ENCODE measurements at places on chromosomes 5 and 9.

GRCh38 chr5:118378959-118379358 lies 609.4 kb downstream of the DTWD2 start:
- no peak for DNase-seq

GRCh38 chr9:109520475-109521132 lies 22.5 kb upstream of the PTPN3 start:
- no peak for DNase-seq

DNA sequence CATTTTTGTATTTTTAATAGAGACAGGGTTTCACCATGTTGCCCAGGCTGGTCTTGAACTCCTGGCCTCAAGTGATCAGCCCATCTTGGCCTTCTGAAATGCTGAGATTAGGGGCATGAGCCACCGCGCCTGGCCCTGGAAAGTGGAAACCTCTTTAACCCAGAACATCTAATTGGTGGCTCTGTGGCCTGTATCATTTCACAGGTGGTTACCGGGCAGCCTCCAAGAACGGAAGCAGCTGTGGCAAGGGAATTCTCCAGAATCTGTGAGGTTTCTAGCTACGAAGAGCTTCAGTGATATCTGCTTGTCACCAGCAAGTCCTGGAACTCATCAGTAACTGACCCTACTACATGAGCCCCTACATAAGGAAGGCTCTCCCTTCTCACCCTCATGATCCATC lies 194.9 kb downstream of the DCP2 start:
- DNase-seq: no peak

DNA sequence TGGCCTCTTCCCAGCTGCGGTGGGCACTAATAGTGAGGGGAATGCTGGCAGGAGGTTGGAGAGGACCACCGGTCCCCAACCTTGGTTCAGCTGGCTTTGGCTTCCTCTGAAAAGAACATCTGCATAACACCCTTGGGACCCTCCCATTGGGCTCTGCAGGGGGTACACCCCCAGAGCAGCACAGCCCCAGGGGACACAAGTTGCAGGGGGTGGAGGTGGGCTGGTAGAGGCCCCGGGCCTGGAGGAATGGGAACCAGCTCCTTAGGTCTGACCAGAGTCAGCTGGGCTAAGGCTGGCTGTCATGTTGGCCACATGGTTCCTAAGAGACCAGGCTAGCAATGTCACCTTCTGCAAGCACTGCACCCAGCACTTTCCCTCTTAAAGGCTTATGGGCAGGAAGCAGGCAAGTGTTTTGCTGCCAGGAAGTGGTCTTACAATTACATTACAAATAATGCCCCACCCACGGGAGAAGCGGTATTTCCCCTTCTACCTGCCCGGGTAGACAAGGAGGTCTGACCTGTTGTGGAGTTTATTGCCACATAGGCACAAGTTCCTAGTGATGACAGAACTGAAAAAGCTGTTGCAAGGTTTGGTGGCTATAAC lies 18.1 kb downstream of the GCNT4 start:
- DNase-seq: no peak

- no peak for DNase-seq
Measured at GRCh38 chr5:157115502-157115901, 6.7 kb upstream of the HAVCR2 start.

- DNase-seq: no peak
Measured at GRCh38 chr5:10124287-10124686, 125.4 kb downstream of the ATPSCKMT start.

- DNase-seq: peak; percentile 10
Measured at GRCh38 chr5:79025054-79025472, 40.0 kb upstream of the ARSB start.

GRCh38 chr9:138096519-138096845 lies 218.9 kb downstream of the CACNA1B start:
- DNase-seq: no peak

DNA sequence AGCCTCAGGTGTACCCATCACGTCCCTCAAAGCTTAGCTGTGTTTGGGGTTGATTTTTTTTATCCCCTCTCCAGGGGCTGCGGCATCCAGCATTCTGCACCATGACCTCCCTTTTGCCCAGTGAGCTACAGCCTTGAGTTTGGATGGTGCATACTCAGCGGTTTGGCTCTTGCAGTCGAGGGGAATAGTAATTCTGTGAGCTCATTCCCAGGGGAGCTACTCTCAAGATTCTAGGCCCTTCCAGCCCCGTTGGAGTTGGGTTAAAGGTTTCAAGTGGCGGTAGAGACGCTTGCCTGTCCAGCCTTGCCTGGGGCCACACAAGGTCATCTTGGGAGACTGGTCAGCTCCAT lies 102.2 kb upstream of the SPRY4 start:
- DNase-seq: no peak

DNA sequence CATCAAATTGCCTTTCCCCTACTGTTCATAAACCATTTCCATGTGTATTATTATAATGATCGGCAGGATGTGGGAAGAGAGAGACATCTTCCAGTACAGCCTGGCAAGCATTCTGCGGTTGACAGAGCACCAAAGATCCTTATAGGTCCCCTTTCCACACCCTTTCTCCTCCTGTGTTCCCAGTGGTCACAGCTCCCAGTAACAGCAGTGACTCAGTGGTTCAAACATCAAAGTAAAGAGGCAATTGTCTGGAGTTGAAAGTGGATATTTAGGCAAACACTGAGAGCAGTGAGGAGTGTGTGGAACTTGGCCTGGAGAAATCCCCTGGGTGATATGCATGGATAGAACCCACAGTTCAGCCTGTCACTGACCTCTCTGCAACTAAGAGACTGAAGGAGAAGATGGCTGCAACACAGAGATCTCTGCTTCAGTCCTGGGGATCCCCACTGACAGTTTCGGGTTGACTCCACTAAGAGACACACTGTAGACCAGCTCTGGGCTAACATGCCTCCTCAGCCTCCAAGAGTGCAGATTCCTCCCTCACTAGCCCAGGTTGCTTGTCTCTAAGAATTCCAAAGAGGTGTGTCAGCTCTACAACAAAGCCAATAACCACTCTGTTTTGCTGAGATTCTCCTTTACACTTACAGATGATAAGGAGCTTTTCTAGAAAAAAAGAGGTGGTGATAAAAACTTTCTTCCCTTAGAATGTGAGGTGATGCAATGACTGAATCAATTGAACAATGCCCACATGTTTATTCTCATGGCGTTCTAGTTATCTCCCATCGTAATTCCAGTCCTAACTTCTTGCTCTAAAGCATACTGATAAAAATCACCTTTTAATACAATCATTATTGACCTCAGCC lies 94.4 kb upstream of the IL6ST start:
- DNase-seq: no peak

GRCh38 chr9:136341042-136341655 lies 13.8 kb downstream of the GPSM1 start:
- no peak for DNase-seq

DNA sequence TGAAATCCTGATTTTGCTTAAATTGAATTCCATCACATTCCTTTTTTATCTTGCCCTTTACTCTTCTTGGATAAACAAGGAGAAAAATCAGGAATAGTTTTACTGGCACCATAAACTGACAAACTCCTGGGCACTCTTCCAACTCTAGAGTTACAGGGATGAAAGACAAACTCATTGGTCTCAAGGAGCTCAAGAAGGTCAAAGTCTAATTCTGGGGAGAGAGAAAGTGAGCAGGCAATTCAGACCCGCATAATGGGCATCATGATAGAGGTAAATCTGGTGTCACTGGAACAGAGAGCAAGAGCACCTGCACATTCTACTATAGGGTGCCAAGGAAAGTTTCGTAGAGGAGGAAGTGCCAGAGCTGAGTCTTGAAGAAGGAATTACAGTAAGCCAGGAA lies 64.8 kb downstream of the GRIN3A start:
- DNase-seq: no peak

DNA sequence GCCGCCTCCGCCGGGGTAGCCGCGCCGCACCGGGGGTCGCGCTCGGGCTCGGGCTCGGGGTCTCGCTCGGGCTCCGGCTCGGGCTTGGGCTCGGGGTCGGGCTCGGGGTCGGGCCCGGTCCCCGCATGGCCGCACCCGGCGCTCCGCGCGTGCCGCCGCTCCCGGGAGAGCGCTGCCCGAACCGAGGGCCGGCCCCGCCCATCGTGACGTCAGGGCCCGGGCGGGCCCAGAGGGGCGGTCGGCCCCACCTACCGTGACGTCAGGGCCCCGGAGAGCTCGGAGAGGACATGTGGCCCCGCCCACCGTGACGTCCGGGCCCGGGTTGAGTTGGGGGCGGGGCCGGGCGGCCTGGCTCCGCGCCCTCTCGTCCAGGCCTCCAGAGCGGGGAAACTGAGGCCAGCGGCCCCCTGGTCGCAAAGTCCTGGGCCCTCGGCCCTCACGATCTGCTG lies at the start of gene NSMF:
Gene NSMF, minus strand, starts transcription at position 183 of the 449 bp plus-strand sequence. CDS start 232 bp downstream, outside the sequence.
- DNase-seq: peak; percentile 92

GRCh38 chr5:142716963-142717362 lies 31.1 kb upstream of the FGF1 start:
- no peak for DNase-seq

- no peak for DNase-seq
Measured at GRCh38 chr5:148374690-148375360, 8.9 kb upstream of the FBXO38 start.

DNA sequence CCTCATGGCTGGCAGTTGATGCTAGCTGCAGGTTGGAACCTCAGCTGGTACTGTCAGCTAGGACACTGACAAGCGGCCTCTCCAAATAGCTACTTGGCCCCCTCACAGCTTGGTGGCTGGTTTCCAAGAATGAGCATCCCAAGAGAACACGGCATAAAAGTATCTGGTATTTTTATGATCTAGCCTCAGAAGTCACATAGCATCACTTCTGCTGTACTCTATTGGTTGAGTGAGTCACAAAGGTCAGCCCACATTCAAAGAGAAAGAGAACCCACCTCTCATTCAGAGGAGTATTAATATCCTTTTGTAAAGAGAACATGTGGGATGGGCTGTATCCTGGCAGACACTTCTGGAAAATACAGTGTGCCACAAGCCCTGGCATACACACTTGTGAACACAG lies 6.0 kb upstream of the SIL1 start:
- no peak for DNase-seq

- no peak for DNase-seq
Measured at GRCh38 chr9:131161585-131161984, 36.2 kb downstream of the NUP214 start.

DNA sequence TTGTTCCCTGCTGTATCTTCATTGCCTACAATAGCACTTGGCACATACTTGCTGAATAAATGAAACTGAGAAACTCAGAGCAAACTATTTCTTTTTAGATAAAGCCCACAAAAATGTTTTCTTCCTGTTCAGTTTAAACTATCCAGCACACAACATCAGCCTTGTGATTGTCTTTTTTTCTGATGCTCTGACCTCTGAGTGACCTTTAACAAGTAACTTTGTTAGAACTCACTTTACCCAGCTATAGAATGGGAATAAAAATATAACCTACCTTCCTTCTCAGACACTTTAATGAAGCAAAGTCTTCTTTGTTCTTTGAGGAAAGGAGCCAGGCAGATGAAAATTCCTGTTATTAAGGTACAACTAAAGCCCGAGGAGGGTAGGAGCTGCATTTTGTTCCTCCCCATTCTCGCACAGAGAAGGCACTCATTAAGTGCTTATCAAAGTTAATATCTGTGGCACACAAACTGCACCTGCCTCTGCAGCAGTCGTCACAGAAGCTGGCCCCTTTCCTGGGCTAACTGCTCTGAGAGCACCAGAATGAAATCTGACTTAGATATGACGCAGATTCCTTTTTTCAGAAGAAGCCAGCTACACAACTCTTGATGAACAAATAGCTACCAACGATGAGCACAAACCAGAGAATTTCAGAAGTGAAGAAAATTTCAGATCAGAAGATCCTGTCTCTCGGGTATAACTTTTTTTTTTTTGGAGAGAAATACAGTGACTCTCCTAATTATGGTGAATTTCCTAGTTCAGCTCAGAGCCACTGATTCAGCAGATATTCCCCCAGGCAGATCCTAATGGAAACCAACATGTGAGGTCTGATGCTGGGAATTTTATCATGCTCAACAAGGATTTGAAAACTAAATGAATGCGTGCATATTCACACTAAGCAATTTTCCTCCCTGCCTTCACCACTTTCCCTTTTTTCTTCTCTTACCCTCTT lies 31.0 kb upstream of the NR3C1 start:
- DNase-seq: no peak

DNA sequence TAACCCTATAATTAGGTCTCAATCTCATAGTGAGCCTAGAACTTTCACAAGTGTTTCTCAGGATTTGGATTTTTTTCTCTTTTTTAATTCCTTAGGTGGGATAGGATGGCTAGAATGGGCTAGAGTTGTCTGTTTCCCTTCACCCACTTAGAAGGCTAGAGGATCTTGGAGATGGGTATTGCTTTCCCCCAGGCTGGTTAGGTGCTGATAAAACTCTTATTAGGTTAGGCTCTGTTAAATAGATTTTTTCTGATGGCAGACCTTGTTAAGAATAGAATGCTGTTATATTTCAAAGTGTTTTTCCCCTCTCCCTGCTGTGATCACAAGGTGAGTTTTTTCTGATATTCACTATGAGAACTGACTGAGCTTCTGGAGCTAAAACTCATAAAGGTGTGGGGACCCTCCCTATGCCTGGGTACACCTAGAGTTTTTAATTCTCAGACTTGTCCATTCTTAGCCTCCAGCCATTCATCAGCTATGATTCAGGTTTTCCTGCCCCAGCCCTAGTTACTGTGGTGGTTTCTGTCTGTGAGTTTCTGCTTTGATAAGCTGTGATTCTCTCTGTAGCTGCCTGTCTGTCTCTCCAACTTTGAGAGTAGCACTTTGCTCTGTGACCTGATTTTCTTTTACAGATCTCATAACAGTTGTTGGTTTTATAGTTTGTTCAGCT lies 132.4 kb downstream of the HACD4 start:
- DNase-seq: no peak

- no peak for DNase-seq
Measured at GRCh38 chr5:176379881-176380280, 8.5 kb downstream of the NOP16 start.

DNA sequence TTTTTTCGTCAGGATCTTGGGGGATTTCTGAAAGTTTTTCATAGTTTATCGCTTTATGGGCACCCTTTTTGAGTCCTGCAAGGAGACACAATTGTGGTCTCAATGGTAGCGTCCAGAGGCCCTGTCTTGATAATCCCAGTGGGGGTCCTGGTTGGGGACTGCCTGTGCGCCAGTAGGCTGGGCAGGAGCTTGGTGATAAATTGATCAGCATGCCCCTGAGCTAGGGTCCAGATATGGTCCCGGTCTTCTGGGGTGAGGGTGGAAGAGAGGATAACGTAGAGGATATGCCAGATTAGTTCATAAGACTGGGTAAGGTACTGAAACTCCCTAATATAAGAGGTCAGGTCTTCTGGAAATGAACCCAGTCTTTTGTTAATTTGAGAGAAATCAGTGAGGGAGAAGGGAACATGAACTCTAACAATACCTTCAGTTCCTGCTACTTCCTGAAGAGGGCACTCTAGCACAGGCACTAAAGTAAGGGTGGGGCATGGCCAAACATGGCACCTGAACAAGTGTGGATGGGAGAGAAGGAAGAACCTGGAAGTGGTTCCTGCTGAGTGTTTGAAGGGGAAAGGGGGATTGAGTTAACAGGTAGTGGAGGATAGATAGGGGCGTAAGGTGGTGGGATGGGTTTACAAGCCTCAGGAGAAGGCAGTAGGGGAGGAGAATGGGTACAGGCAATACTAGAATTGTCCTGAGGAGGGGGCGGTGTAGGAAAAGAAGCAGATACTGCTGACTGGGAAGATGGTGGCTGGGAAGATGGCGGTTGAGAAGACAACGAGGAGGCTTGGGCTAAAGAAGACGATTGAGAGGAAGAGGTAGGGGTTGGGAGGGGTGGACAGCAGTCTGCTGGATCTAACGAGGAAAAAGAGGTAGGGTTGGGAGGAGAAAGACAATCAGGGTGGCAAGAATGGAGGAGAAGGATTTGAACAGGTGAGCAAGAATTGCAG lies 33.8 kb upstream of the ANXA2R start:
- DNase-seq: no peak

GRCh38 chr9:117707561-117707960 lies 3.4 kb downstream of the TLR4 start:
- no peak for DNase-seq

GRCh38 chr5:135493406-135494180 lies 41.4 kb upstream of the TIFAB start:
- no peak for DNase-seq

All from stimulated activated CD8-positive, alpha-beta memory T cell treated with anti-CD3 and anti-CD28 coated beads, Interleukin-4, amount 100 ng/mL, for 1 hour (primary cell).